ENCODE measurements at places on chromosomes 6 and 20. TPM values are rescaled to one million over a fixed set of nuclear protein-coding genes. Genes with fewer than 3 reads are reported as not detected.

Gene PLEKHG1
- 4.6 TPM for total RNA-seq

Gene ENPP5
- 9.1 TPM for total RNA-seq

Gene DZANK1
- total RNA-seq, result 5.3 TPM

Gene HSF2
- total RNA-seq, result 135 TPM

Gene TBX18
- total RNA-seq, result not detected

Gene SNX14
- total RNA-seq, result 95.2 TPM

Gene TSPO2
- not detected for total RNA-seq

GRCh38 chr20:11445161-11445560 is 472.5 kb upstream of the BTBD3 start:
- no peak for DNase-seq

- DNase-seq, result no peak
These were observed 16.5 kb upstream of the WFDC2 start for GRCh38 chr20:45452772-45453691.

- DNase-seq, result peak; percentile 88
These were observed at the start of gene DNAAF9 for GRCh38 chr20:3407040-3407770. TSS of gene DNAAF9 (minus strand) at chr20:3407669. CDS start at chr20:3407557, 112 bp downstream.

- DNase-seq, result no peak
These were observed 51.7 kb downstream of the PDE10A start for GRCh38 chr6:165611294-165611693.

- DNase-seq, result no peak
These were observed 6.1 kb downstream of the UQCC2 start for GRCh38 chr6:33705268-33705885.

- no peak for DNase-seq
These were observed 8.4 kb downstream of the RBBP8NL start for GRCh38 chr20:62418709-62419487.

- no peak for DNase-seq
These were observed 584.1 kb downstream of the TFAP2A start for GRCh38 chr6:9830808-9831207.

DNA sequence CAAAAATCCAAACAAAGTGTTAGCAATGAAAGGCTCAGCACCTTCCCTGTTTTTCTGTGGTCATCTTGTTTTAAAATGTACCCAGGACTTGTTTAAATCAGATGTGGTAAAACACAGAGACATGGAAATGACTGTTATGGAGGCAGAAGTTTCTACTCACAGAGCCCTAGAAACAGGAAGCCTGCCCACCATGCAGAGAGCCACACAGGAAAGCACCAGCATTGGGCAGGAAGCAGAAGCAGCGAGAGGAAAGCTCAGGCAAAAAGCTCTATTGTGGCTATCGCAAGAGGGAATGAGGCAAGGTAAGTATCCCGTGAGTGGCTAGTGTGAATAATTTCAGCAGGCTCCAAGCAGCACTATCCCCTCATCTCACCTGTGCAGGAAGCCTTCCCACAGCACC is 42.8 kb downstream of the GPR6 start:
- no peak for DNase-seq

DNA sequence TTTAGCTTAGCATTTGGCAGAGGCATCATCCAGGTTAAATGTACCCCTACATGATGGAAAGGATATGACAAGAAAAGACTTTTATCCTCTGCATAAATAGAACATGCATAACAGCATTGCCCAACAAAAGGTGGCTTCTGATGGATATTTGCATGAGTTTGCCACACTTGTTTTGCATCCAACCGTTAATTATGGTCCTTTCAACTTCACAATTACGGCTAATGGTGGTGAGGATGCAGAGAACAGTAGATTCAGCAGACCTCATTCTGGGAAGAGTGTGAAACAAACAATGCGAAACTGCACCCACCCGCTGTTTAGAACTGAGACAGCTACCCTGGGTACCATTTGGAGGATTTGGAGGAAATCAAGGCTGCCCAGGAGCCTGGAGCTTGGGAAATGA is 690.9 kb upstream of the CHD6 start:
- DNase-seq, result peak; percentile 53

GRCh38 chr6:21438986-21439352 is 154.6 kb upstream of the SOX4 start:
- DNase-seq, result no peak

- DNase-seq, result no peak
These were observed 160.4 kb downstream of the ZFP64 start for GRCh38 chr20:52031206-52031562.

GRCh38 chr6:146719387-146719786 is 120.6 kb downstream of the ADGB start:
- DNase-seq, result no peak

- peak; percentile 78 for DNase-seq
These were observed 530 bp upstream of the NEDD9 start for GRCh38 chr6:11232770-11233626.

- DNase-seq, result no peak
These were observed 27.6 kb upstream of the CDKN1A start for GRCh38 chr6:36650848-36651478.

DNA sequence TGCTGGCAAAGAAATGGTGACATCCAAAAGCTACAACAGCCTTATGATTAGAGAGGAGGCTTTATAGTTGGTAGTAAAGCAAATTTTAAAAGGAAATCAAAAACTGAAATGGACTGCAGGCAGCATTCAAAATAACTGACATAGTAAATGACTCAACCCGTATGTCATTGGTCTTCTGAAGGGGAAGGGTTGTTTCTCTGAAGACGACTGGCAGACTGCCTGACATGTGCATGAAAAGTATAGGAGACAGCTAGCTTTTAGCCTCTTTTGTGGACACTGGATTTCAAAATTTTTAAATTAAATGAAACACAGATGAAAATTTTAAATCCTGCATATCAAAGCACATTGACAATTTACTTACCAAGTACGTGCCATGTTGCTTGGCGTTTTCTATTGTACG is 90.7 kb downstream of the TRMT6 start:
- no peak for DNase-seq
